Umbilical cord (tissue), 2 donors: ENCODE measurements at places on chromosomes 11 and 22. TPM values are rescaled to one million over a fixed set of nuclear protein-coding genes. Genes with fewer than 3 reads are reported as not detected.

The TSPO gene
- 180 TPM for total RNA-seq

The RASL10A gene
- not detected for total RNA-seq

The YAP1 gene
- 306 TPM for total RNA-seq

The RAB30 gene
- total RNA-seq = 12.3 TPM

The STARD10 gene
- total RNA-seq = 56.1 TPM

The ELMOD1 gene
- total RNA-seq = 4.6 TPM

The OR10A5 gene
- total RNA-seq = not detected

The SLC37A4 gene
- total RNA-seq = 18.5 TPM

The NFAM1 gene
- 1.2 TPM for total RNA-seq

The MISFA gene
- 1.7 TPM for total RNA-seq

The KCTD17 gene
- total RNA-seq = 19.0 TPM

The AMPD3 gene
- total RNA-seq = 6.0 TPM

The RAB38 gene
- 27.7 TPM for total RNA-seq

The CELSR1 gene
- 4.8 TPM for total RNA-seq

DNA sequence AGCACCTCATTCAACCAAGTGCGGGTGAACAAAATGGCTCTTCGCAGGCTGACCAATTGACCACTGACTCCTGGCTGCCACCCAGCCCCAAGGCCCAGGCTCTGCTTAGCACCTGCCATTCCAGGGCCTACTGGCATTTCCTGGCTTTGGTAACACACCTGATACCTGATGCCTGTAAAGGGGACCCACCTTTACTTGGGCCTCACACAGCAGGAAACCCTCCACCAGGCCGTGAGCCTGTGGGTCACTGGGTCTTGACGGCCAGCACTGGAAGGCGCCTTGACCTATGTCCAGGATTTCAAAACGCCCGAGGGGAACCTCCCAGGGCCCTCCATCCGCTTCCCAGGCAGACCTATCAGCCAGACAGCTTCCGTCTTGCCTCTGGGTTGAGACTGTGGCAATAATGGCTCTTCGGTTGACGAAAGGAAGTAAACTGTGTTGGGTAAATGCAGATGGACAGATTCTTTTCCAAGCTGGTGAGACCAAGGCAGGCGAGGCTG is 16.8 kb upstream of the TMEM184B start:
- DNase-seq = no peak

- DNase-seq = no peak
Observed at GRCh38 chr11:73988227-73988626, 5.6 kb upstream of the UCP2 start.

GRCh38 chr11:17150521-17150920 is 57.3 kb downstream of the PIK3C2A start:
- DNase-seq = no peak

DNA sequence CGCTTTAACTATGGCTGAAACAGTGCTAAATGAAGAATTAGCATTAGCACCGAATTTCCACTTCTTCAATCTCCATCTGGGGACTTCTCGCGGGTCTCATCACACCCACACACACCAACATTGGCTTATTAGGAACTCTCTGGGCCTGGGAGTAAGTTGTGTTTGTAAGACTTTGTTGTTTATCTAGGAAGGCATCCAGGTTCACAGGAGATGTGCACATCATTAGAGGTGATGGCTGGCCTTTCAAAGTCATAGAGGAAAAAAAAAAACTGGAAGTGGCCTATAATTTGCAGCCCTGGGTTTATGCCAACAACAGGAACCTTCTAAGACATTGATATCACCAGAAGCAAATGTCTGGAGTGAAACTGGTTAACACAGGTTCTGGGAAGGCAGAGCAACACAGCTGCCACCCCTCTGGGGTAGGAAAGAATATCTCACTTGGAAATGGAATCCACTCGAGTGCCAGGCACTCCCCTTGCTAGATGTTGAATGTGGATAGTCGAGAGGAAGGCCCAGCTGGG is 84.5 kb downstream of the TRAF6 start:
- no peak for DNase-seq

- peak; percentile 19 for DNase-seq
Observed at GRCh38 chr11:62556875-62557631, 10.4 kb upstream of the AHNAK start.

GRCh38 chr11:107496011-107496410 is 38.4 kb upstream of the CWF19L2 start:
- peak; percentile 34 for DNase-seq

DNA sequence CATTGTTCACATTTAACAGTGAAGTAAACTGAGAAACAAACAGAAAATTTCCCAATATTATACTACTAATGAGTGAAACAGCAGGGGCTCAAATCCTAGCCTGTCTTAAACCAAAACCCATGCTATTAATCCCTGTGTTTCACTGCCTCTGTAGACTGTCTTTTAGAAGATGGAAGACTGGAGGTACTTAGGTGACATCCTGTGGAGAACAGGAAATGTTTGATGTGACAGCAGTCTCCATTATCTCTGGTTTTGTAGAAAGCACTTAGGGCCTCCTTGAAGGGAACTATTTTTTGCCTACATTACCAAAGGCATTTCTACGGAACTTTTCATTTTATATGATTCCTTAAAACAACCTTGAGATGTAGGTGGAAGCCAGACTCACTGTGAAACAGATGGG is 288.1 kb upstream of the SORL1-AS1 start:
- no peak for DNase-seq

DNA sequence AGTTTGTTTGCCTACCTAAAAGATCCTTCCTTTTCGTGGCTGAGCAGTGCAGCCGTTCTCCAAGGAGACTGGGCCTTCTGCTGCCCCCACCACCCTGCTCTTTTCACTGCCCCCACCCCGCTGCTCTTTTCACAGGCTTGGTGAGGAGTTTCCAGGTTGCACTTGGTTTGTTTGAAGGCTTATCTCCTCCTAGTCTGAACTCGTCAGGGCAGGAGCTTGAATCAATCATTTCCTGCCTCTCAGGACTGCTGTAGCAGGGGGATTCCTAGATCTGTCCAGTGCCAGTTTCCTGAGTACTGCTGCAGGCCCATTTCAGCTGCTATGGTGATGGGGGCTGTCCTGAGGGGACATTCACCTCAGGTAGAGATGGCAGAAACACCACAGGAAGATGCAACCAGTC is 10.0 kb downstream of the MED15 start:
- DNase-seq = no peak

GRCh38 chr11:61701242-61701886 is 21.2 kb downstream of the DAGLA start:
- no peak for DNase-seq

GRCh38 chr11:109085708-109086373 is 336.1 kb upstream of the C11orf87 start:
- DNase-seq = peak; percentile 22

DNA sequence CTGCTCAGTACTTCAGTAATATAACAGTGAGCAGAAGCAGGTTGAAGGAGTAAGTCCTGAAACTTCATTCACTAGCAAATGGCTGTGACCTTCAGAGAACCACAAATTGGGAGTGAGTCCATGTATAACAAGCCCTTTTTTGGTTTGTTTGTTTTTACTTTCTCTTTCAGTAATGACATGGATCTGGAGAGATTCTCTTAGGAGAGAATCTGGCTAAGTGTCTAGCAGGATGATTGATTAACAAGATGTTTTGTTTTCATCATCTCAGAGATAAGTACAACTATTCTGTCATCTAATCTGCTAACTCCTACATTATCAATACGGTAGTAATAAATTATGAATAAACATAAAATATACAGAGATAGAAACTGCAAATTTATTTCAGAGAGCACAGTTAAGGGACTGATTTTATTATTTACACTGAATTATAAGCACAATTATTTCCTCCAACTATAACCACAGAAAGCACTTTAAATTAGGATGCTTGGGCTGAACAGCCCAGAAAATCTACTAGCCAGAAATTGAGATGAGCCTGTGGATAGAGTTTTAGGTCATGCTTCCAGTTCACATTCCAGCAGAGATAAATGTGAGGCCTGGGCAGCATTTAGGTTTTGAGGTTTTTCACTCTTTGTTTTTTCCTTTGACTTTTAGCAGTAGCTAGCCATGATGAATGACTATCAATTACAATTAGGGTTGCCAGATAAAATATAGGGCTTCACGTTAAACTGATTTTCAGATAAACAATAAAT is 429.3 kb upstream of the FAT3 start:
- peak; percentile 13 for DNase-seq

DNA sequence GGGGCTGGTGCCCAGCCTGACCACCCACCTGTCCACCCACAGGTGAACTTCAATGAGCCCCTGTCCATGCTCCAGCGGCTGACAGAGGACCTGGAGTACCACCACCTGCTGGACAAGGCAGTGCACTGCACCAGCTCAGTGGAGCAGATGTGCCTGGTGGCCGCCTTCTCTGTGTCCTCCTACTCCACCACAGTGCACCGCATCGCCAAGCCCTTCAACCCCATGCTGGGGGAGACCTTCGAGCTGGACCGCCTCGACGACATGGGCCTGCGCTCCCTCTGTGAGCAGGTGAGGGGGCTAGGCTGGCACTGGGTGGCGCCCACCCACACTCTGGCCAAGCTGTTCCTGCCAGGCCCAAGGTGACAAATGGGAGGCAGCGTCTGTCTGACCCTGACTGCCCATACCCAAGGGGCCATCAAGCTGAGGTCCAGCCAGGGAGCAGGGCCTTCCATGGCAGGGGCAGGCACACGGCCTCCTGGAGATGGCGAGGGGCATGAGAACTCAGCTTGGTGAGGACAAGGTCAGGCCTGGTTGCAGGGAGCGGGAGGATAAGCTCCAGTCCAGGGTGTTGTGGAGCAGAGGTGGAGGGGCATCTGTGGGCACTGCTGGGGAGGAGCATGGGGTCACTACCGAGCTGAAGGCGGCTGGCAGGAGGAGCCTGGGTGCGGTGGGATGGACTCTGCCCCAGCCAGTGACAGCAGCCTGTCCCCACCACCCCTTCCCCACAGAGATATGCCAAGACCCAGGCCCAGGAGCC is 77.7 kb downstream of the MORC2 start:
- no peak for DNase-seq

- DNase-seq = no peak
Observed at GRCh38 chr11:103016031-103016430, 60.5 kb upstream of the MMP13 start.

- DNase-seq = peak; percentile 11
Observed at GRCh38 chr22:43377896-43378704, 33.7 kb upstream of the MPPED1 start.

- DNase-seq = no peak
Observed at GRCh38 chr11:73538381-73538872, 59.5 kb downstream of the FAM168A start.

DNA sequence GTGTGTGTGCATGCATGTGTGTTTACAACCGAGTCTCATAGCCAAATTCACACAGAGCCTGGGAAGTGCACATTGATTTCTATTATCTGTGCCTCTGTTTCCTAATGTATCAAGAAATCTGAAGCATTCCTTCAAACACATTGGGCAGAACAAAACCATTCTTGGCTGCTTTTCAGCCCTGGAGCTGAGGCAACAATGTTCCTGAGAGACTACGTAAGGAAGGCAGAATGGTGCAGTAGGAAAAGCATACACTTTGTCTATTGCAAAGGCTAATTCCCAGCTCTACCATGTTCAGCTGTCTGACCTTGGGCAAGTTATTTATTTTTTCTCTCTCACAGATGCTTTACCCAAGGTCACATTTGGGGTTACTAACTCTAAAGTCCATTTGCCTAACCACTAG is 575.5 kb downstream of the SOX6 start:
- DNase-seq = no peak

DNA sequence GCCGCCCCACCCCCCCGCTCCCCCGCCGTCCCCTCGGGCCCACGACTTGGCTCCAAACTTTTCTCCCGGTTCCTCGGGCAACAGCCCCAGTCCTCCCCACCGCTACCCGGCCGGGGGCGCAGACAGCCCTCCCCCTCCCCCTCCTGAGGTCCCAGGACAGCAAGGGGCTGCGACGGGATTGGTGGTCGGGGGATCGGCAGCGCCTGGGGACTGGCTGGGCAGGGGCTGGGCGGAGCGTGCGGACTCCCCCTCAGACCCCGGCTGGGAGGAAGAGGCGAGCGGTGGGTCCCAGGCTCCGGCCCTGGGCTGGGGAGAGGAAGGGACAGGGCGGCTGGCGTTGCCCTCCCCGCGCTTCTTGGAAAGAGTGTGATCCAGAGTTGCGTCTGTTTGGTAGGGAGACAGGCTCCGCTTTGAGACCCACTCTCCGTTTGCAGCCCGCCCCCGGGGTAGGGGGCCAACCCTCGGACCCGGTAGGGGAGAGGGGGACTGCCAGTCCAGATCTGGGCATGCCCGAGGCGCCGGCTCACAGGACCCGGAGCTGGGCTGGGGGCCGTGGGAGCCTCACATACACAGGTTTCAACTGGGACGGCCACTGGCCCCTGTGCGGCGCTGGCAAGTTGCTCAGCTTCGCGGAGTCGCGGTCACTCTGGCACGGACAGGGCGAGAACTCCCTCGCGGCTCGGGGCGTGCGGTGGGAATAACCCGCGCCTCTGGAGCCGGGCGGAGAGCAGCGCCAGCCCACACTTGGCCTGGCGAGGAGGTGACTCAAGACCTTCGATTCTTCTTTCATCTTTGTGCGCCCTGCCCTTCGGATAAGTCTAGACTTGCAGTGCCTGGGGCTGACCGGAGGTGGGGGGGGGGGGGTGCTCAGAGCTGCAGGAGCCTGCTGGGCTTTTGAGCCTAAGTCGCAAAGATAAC is 999 bp downstream of the TSKU start:
- DNase-seq = peak; percentile 91

DNA sequence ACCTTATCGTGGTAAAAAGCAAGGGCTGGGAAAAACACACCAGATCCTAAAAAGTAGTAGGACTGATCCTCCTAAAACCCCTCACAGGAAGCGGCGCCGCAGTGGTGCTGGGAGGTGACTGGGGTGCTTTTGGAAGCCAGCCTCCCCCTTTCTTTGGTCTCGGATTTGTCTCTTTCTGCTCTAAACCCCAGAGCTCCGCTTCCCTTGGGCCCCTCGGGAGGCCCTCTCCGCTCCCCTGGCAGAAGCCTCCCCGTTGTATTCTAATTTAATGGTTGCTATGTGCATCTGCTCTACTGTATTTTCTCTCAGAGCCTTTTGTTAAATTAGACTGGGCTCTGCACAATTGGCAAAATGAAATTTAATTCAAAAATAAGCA is 587.7 kb downstream of the OPCML start:
- no peak for DNase-seq
